NCI-H748 treated with DMSO at 0.1 percent for 48 hours (cell line): ENCODE measurements at places on chromosomes 2 and 18.

DNA sequence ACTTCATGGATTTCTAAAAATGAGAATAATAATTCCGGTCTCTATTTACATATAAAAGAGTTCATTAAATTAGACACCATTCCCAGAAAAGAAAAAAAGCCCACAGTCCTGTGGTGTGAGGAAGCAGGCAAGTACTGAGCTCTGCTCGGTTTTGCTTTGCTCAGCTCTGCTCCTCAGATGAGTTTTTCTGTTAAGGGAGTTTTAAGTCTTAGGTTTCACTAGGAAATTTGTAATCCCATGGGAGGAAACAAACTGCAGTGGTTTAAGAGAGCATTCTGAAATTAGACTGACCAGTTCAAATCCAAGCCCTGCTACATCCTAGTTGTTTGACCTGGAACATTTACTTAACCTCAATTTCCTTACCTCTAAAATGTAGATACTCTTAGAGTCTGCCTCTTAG, 338.6 kb upstream of the MMADHC start:
- no peak for DNase-seq

DNA sequence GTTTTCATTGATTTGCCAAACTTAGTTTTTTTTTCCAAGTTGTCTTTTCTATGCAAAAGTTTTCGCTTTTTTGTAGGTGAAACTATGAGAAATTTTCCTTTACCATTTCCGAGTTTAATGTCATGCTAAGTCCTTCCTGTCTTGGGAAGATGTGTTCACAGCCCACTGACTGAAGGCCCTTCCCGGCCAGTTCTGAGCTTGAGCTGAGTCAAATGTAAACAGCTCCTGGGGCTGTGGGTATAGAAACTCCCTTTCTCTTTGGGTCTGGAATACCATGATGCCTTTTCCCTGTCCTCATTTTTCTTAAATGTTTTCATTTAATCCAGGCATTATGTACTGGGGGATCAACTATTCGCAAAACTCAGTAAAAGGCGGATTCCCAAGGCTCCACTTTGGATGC, 69.8 kb upstream of the IL1R1 start:
- no peak for DNase-seq

GRCh38 chr18:24009651-24010333, 4.8 kb upstream of the TTC39C start:
- peak; percentile 72 for DNase-seq

DNA sequence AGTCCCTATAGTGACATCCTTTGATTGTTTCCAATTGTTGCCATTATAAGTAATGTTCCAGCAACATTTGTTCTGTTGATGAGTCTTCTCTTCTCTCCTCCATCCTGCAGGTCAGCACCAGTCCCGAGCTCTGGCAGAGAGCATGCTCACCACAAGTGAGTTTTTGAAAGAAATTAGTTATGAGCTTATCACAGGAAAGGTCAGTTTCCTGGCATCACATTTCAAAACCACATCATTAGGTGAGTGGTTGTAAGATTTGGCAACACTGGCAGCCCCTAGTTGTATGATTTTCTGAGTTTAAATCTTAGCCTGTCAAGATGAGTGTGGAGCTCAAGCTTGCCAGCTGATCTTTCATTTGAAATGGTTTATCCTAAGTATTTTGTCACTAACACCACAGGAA, 149.6 kb downstream of the ESCO1 start:
- no peak for DNase-seq

DNA sequence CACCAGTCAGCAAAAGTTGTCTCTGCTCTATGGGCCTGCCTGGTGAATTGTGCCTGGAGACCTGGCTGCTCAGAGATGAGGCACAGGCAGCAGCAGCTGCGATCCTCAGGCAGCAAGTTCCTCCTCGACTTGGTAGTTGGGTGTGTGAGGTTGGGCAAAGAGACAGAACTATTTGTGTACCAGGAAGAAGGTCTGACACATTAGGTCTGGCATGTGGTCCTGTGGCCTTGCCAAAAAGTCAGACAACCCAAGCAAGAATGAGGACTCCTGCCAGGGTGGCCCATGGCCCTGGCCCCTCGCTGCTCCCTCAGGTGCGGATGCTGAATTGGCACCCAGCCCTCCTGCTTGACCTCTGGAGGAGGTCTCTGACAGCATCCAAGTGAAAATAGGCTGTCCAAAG, 192.7 kb downstream of the DYSF start:
- DNase-seq: no peak

DNA sequence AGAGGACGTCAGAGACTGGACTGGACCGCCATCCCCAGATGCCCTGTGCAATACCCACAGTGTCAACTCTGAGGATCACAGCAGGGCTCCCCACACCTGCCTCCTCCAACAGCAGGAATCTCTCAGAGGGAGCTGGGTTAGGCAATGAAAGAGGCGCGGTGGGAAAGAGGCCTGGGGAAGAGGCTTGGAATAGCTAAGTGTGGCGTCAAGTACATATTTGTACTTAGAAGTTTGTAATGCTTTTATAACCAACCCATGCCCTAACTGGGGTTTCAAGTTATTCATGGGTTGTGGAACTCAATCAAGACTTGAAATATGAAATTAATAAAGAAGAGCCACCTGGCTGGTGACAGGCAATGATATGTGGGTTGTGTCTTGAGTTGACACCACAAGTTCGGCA, 28.7 kb downstream of the CYP26B1 start:
- DNase-seq: no peak

GRCh38 chr2:128643221-128644065, 324.8 kb upstream of the HS6ST1 start:
- no peak for DNase-seq

DNA sequence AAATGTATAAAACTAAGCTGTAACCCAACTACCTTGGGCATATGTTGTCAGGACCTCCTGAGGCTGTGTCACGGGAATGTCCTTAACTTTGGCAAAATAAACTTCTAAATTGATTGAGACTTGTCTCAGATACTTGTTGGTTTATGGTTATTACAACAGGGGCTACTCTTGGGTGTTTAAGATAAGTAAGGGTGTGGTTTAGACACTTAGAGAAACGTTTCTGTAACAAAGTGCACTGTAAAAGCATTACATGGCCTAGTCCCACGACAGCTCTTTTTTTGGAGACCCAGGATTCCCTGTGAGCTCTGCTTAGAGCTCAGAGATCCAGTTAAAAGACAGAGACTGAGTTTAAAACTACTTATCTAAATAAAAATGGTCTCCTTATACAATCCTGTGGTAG, 32.3 kb upstream of the LIPG start:
- no peak for DNase-seq

GRCh38 chr2:6919901-6920742, 2.9 kb downstream of the RNF144A start:
- DNase-seq: no peak

- no peak for DNase-seq
Observed at GRCh38 chr2:45770811-45771210, 119.3 kb downstream of the PRKCE start.

DNA sequence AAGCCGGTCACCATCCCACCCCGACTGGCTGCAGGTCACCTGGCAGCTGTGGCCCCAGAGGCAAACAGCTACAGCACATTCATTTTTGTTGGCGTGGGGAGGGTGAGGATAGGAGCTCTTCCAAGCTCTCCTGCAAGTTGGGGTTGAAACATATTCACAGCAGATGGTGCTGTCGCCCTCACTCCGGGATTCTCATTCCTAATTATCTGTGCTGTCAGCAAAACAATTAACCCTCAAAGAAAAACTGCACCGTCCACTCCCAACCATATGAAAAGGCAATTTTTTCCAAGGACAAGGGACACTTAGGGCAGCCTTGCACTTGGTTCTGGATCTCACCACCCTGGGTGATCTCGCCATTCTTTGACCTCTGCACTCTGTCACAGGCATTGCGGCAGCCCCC, 68.6 kb downstream of the ZBTB7C start:
- DNase-seq: no peak

DNA sequence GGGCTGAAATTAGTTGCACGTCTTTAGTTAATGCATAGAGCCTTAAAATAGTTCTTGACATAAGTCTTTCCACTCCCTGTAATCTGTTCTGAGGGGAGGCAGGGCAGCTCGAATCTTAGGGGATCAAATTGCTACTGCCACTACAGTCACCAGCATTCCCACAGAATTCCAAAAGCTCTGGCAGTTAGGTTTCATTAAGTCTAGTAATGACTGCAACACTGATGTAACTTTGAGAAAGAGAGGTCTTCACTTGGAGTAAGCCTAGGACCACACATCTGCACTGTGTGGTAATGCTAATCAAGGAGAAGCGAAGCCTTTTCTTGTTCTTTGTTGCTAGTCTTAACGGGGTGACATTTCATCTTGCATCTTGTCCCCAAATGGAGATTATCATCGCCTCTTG, 19.3 kb upstream of the NCK2 start:
- no peak for DNase-seq

DNA sequence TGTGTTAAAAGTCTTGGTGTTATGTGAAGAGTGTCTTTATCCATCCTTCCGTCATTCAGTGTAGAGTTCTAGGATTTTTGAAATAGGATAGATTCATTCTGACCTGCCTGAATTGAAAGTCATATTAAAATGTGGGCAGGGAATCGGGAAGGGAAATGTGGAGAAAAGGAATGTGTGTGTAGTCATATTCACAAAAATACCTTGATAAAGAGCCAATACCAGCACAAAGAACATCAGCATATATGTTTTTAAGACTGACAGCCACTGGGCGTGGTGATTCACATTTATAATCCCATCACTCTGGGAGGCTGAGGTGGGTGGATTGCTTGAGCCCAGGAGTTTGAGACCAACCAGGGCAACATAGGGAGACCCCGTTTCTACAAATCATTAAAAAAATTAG, 188.1 kb downstream of the CAMKMT start:
- DNase-seq: no peak

- DNase-seq: no peak
Observed at GRCh38 chr2:60826111-60826510, 55.3 kb upstream of the REL start.

DNA sequence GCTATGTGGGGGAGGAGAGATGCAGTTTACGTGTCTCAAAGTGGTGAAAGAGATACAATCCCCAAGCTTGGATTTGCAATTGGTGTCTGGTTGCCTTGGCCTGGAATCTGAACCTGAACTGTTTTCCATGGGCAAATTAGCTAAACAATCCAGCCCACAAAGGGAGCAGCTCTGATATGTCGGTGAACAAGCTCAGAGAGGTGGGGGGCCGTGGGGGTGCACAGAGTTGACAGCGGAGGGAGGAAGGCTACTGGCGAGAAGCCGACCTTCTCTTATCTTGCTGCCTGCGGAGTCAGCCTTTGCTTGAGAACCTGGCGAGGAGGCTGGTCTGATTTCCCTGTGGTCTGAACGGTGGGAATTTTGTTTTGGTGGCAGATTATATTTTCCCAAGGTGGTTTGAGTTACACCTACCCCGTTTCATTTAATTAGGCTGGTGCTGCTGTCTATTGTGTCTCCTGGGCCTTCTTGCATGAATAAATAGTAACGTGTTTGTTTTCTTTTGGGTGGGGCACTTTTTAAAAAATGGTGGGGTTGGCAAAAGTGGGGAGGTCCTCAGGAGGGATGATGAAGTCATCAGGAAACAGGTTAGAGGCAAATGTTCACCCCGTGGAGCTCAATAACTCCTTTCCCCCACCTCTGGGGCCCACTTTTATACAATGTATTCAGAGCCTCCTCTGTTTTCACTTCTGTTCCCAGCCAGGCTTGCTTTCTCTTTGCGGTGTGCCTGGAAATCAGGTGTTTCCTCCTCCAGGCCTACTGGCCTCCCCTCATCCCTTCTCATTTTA, 80.9 kb upstream of the IGFBP5 start:
- DNase-seq: peak; percentile 100

DNA sequence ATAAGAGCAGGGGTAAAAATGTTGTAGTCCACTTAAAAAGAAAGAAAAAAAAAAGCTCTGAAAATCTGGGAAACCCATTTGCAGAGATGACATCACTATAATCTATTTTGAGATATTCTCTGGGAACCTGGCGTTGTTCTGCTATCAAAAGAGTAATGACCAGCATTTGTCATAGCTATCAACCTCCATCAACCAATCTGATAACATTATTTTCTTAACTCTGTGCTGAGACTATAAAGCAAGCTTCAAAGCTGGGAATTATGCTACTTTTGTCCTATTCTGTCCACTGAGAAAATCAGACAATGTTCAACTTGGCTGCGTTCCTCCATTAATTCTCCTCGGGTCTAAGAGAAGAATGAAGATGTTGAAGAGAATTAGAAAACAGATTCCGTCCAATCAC, 107.5 kb downstream of the STK39 start:
- DNase-seq: no peak
